Hindlimb muscle (tissue), 1 donor: ENCODE measurements at places on chromosomes 13 and 19.

DNA sequence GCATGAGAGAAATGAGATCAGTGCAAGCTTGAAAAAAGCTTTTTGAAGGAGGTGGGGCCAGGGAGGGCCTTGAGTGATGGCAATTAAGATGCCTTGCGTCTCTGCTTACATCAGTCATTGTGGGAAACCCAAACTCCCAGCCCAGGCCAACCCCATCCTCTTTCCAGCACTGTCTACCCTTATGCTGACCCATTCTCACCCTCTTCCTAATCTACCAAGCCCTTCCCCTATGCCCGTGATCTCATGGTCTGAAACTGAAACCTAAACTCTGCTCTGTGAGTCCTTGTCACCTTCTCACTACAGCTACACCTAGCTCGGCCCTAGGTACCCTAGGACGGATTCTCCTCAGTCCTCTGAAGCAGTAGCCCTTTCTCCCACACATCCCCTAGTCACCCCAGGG lies 36.0 kb upstream of the SERP2 start:
- DNase-seq: no peak

GRCh38 chr13:74090397-74090796 lies 43.8 kb downstream of the KLF12 start:
- no peak for DNase-seq

DNA sequence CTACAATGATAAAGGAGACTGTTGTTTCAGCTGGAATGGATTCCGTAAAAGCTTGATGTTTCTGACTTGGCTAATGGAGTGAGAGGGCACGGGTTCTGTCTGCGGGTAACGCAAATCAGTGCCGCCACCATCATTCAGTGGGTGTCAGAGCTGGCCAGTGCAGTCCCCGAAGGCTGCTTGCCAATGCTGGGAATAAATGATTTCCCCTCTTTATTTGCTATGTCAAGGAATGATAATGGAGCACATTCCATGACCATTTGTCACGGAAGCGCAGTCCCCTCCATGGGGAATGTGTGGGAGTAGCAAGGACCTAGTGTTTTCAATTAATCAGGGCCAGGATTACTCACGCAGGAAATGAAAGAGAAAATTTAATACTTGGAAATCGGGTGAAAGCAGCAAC lies 899.3 kb downstream of the UQCRFS1 start:
- no peak for DNase-seq

DNA sequence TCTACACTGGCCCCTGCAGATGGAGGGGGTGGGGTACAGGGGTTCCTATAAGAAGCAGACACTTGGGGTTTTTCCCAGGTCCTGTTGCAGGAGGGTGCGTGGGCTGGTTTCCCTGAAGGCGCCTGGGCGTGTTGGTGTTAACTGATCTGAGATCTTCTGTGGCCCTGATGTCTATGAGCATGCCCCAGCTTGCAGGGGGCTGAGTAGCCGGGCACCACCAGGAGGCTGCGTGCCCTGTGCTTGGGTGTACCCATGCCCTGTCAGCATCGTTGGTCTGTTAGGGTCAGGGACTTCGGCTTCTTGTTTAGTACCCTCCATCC lies 45.3 kb downstream of the CAPN12 start:
- DNase-seq: no peak
